ENCODE measurements at places on chromosomes 3 and 15.
A peak's percentile ranks its signal among the peaks of the same experiment; 100 is the strongest.

- DNase-seq: no peak
These were observed 531 bp upstream of the BLOC1S6 start for GRCh38 chr15:45586601-45587094.

DNA sequence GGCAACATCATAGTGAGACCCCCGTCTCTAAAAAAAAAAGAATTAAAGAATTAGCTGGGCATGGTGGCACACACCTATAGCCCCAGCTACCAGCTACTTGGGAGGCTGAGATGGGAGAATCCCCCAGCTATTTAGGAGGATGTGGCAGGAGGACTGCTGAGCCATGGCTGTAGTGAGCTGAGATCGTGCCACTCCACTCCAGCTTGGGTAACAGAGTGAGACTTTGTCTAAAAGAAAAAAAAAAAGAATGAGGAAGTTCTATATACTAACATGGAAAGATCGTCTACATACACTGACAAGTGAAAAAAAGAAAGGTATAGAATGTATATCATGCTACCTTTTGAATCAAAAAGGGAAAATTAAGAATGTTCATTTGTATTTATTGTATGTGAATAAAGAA, 83.9 kb upstream of the CDAN1 start:
- no peak for DNase-seq

DNA sequence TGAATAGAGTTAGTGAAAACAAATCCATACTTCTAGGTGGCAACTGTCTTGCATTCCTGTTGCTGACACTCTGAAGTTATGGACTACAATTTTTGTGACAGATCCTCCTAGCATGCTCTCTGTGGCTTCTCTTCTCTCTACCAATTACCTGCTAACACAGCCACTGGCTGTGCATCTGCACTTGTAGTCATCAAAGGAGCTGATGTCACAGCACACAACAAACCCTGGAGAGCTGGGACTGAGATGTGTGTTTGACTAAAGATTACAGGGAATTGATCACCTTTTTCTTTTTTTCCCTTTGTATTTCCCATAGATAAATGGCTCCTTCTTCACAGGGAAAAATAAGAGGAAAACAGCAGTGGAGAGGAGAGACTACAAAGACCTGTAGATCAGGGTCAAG, 278.4 kb upstream of the CCDC54 start:
- no peak for DNase-seq

DNA sequence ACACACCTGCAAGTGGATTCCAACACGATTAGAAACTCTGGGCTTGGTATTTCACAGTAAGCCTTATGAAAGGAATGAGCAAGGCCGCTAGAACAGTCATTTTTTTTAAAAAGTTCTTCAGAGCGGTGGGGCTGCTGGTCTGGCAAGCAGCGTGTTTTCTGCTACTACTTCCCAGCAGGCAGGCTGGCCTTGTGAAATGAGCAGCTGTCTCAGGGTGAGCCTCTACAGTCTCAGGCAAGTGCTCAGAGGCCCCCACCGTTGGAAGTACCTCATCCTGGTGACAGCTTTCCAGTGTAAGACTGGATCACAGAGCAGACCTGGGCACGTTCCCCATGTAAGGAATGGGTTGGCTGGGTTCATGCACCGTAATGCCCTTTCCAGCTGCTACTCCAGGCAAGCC, 119.2 kb downstream of the LRIG1 start:
- DNase-seq: no peak

DNA sequence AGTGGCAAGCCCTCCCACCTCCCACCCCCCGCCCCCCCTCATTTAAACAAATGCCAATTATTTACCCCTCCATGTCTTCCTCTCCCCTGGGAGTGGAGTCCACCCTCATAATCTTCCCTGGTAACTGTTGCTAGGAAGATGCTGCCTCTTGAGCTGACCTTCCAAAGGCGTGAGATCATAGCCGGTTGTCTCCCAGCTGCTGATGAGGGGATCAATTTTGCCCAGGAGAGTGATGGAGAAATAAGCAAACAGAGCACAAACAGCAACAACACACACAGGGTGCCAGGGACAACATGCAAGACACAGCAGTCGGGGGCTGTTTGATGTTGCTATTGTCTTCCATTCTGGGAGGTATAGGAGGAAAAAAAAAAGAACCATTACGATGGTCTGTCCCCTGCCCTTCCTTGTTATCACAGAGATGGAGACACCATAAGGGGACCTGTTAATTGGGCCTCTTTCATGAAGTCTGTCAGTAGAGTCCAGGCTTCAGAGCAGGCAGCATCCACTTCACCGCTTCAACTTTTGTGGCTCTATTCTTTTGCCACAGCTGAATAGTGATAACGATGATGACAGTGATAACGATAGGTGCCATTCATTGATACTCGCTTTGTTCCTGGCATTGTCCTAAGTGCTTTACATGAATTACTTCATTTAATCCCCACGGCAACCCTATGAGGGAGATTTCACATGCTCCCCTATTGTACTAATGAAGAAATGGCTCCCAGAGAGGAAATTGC, 76.9 kb upstream of the RGMA start:
- peak; percentile 32 for DNase-seq

DNA sequence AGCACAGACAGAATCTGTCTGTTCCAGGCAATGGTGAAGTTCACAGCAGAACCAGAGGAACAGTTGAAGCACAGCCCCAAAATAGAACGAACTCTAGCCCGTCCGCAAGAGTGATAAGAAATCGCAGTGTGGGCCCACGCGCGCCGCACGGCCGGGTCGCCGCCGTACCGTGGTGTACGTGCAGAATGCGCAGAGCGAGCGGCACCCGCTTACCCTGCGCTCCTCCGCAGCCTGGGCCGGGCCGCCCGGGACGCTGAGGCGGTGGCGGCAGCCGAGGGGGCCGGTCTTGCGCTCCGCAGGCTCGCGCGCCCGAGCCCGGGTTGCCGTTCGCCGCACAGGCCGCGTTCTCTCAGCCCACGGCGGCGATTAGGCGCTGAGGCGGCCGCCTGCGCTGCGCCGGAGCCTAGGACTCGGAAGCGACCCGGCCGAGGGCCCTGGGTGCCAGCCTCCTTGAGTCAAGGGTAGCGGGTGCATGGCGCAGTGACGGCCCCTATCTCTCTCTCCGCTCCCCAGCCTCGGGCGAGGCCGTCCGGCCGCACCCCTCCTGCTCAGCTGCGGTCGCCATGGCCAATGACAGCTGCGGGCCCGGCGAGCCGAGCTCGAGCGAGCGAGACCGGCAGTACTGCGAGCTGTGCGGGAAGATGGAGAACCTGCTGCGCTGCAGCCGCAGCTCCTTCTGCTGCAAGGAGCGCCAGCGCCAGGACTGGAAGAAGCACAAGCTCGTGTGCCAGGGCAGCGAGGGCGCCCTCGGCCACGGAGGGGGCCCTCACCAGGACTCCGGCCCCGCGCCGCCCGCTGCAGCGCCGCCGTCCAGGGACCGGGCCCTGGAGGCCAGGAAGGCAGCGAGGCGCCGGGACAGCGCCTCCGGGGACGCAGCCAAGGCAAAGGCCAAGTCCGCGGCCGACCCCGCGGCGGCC, 20.5 kb downstream of the WDR73 start:
- DNase-seq: peak; percentile 14

DNA sequence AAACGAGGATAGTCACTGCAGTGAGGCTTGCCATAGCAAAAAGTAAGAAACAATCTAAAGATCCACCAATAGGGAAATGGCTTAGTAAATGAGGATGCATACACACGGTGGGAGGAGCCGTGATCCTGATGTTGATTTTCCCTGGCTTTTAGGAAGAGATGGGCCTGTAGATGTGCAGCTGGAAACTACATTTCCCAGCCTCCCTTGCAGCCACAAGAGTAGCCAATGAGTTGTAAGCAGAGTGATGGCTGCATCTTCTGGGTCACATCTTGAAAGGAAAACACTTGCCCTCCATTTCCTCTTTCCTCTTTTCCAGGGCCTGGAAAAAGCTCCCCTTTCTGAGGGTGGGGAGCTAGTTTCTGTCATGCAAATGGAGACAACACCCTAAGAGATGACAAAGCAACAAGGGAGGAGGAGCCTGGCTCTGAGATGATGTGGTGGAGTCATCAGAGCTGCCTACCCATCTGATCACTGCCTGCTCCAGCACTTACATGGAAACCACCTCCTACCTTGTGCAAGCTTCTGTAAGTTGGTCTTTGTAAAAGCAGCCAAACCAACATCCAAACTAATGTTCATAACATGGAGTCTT, 139.1 kb downstream of the TLE3 start:
- DNase-seq: no peak

- DNase-seq: no peak
These were observed 93.8 kb downstream of the SMAD6 start for GRCh38 chr15:66795851-66796250.

DNA sequence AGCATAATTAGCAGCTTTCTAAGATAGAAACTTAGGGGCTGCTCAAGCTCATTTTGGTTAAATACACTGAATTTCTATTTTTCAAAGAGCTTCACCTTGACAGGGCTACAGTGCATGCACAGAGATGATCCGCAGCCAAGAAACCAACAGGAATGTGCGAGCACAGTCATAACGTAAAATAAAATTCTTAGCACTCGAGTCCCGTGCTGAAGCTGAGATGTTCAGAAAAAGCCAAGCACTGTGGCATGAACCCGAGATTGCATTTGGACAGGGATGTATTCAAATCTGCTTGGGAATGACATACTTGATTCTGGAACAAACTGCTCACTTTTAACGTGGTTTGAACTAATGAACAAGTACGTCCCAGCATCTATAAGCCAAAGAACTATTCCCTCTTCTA, 340.3 kb downstream of the FOXP1 start:
- DNase-seq: no peak

DNA sequence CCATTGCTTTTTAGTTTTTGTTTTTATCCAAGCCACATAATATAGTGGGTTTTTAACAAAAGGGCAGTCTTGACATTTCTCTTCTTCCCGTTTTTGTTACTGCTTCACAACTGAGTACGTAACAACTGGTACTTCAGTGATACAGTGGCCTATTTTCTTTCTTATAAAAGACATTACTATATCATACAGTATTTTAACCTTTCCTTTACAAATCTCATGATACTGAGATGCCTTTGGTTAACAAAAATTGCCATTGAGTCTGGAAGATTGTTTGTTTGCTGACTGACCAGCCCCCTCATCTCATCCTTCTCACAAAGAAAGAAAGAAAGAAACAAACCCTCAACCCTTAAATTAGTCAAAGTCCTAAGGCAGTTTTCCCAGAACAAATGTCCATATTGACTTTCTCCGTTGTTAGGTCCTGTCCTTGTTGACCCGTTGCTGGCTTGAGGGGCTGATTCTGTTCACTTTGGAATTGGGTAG, 77.0 kb upstream of the SAMMSON start:
- DNase-seq: no peak

- DNase-seq: no peak
These were observed 4.6 kb downstream of the LSG1 start for GRCh38 chr3:194667363-194667762.

GRCh38 chr3:69422751-69423150, 36.9 kb upstream of the FRMD4B start:
- no peak for DNase-seq
